ENCODE measurements at places on chromosomes 12 and 14.

GRCh38 chr12:67674417-67674816, 25.9 kb downstream of the DYRK2 start:
- no peak for DNase-seq

DNA sequence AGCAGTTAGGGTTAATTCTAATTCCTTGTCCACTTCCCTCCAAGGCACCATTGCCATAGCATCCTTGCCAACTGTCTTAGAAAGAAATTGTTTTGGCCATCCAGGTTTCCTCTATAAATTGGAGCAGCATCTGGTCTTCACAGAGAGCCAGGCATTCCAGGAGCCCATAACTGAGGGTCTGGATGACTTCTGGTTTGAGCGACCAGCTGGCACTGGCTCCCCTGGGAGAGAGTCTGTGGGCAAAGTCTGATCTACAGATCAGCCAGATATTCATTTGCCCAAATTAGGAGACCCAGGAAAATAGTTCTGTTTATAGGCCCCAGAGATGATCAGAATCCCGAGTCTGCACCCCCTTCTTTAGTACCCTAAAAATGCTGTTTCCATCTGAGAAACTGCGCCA, 16.0 kb downstream of the VSX2 start:
- no peak for DNase-seq

DNA sequence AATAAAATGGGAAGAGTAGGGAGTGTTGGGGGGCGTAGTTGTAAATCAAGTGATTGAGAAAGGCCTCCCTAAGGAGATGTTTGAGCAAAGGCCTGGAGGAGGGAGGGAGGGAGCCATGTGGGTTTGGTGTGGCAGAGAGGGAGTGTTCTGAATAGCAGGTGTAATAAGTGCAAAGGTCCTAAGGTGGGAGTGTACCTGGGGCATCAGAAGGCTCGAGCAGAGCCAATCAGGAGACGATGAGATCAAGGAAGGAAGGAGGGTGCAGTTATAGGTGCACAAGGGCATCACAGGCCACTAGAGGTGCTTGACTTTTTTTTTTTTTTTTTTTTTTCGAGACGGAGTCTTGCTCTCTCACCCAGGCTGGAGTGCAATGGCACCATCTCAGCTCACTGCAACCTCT, 77.9 kb upstream of the PLXNC1 start:
- no peak for DNase-seq

DNA sequence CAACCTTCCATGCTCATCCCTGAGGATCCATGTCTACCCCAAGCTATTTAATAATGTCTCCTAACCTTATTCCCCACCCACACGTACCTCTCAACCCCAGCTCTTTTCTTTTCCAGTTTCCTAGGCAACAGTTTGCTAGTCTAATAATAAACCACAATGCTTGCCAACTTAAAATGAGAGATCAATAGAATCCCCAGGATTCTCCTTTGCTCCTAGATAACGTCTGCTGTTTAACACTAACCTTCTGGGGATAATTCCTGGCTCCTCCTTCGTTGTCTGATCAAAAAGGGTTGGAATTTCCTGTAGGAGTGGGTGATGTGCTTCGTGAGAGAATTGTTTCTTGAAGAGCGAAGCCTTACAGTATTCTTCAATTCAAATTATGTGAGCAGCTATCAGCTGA, 42.2 kb upstream of the DBX2 start:
- DNase-seq = no peak

- no peak for DNase-seq
These were observed 578 bp downstream of the DCAF5 start for GRCh38 chr14:69152181-69152901.

DNA sequence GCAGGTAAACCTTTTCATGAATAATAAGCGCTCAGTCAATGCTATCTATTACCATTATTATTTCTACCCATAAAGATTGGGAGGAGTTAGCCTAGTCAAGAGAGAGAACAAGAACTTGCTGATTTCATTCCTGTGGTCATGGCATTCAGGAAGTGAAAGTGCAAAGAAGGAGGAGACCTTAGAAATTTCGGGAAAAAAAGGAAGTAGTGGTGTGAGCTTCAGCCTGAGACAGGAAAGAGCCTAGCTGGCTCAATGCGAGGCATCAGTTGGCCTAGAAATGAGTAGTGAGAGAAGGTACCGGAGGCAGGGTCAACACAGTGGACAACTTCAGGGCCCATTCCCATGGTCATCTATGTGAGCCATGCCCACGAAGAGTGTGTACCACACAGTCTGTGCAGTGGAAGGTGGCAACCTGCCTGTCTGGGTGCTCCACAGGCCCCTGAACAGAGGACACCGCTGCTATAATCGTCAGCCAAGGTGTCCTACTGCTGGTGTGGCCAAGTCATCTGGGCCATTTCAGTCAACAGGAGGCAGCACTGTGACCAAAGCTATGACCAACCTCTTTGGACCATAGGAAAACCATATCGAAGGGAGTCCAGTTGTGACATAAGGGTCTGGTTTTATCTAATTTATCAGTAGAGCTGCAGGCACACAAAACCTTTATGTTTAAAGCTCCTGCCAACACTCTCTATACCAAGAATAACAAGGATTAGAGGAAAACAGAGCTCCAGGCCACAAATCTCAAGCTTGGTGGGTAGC, 16.2 kb upstream of the STON2 start:
- DNase-seq = no peak

DNA sequence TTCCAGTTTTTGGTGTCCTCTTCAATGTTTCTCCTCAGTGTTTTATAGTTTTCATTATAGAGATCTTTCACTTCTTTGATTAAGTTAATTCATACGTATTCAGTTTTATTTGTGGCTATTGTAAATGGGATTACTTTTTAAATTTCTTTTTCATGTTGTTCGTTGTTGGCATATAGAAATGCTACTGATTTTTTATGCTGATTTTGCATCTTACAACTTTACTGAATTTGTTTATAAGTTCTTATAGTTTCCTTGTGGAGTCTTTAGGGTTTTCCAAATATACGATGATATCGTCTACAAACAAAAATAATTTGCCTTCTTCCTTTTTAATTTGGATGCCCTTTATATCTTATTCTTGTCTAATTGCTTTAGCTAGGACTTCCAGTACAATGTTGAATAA, 9.7 kb upstream of the SDR9C7 start:
- no peak for DNase-seq

- DNase-seq = no peak
These were observed 203.0 kb downstream of the SNAPC1 start for GRCh38 chr14:61965030-61965745.

- DNase-seq = no peak
These were observed 58.1 kb downstream of the ISCA2 start for GRCh38 chr14:74551431-74552371.

DNA sequence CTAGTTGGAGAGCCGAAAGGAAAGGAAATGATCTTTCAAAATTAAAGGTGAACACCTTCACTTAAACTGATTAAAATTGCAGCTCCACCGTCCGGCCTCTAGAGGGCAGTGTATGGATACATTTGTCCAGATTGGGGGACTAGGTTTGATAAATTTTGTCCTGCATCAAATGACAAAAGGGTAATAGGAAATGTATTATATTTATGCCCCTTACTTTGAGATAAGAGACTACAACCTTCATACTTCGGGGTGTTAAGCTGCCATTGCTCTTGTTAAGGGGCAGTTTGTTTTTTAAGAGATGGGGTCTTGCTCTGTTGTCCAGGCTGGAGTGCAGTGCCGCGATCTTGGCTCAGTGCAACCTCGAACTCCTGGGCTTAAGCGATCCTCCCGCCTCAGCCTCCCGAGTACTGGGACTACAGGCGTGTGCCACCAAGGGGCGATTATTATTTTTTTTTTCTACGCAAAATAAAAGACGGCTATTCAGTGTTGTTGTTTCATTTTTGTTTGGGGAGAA, 818 bp upstream of the SUOX start:
- no peak for DNase-seq

DNA sequence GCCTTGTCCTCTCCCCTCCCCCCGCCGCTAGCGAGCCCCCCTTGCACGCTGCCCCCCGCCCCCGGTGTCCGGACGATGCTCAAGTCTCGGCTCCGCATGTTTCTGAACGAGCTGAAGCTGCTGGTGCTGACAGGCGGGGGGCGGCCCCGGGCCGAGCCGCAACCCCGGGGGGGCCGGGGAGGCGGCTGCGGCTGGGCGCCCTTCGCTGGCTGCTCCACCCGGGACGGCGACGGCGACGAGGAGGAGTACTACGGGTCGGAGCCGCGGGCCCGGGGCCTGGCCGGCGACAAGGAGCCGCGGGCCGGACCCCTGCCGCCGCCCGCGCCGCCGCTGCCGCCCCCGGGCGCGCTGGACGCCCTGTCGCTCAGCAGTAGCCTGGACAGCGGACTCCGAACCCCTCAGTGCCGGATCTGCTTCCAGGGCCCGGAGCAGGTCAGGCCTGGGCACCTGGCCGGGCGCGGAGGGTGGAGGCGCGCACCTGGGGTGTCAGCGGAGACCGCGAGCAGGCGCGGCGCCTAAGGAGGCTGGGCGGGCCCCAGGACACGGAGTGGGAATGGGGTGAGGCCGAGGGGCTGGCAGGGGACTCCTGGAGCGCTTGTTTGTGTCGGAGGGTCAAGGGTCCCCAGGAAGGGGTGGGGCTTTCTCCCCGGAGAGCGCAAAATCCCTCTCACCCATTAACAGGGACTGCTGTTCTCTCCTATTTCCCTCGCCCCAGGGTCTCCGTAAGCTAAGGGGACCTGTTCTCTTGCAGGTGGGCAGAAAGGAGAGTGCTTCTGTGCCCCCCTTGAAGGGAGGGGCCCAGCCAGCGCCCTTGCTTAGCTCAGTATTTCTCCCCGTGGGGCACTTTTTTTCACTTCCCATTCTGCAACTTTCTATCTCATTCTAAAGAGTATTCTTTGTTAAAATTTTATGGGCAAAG, 810 bp downstream of the MARCHF9 start:
- DNase-seq = no peak

GRCh38 chr14:51750542-51750941, 98.8 kb downstream of the FRMD6 start:
- DNase-seq = no peak

- no peak for DNase-seq
These were observed 566.6 kb upstream of the FBXO33 start for GRCh38 chr14:39998854-39999253.

DNA sequence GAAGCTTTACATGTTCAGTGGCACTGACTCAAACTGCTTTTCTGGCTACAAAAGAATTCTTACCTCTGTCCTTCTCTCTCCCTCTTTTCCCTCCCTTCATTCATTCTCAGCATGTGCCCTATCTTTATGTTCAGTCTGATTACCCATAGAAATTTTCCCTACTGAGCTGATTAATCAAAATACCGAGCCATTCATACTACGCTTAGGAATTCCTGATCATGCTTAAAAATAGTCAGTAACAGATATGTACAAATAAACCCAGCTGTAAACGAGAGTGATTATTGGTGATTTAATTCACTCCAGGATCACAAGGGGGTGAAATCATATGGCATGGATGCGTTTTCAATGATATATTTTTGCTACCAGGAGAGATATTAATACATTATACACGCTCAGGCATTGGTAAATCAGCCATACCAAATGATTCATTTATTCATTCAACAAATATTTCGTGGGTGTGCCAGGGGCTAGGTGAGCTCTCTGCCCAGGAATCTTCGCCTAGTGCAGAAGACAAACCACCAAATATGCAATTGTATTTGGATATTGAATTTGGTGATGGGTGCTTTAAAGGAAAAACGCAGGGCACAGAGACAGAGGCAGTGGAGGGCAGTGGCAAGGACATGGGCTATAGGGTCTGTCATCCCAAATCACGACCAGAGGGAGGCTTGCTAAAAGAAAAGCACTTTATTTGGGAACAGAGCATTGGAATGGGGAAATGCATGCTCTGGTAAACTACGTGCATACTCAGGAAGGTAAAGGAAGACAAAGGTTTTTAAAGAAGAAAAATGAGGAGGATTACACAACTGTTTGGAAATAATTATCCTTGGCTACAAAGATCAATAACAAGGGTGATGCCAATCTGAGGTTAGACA, 13.9 kb upstream of the VRK1 start:
- DNase-seq = no peak

DNA sequence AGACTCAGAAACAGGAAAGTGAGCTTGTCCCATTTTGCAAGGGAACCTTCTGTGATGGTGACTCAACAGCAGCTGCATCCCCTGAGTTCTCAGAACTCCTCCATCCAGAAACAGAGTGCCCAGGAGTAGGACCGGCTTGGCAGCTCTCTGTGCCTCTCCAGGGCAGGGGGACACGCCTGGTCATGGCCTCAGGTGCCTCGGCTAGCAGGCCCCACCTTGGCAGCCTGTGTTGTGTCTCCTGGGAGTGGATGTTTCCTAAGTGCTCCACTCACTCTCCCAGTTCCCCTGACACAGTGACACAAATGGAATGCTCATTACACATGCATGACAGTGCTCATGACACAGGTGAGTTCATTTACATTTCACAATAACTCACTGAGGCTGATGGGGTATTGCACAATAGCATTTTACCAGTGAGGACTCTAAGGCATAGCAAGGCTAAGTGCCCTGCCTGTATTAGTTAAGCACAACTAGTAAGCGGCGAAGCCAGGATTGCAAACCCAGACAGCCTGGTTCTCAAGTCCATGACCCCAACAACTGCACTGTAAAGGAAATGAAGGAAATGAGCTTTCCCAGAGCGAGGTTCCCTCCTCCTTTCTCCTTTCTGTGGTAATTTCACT, 47.4 kb downstream of the CALM1 start:
- DNase-seq = no peak

- no peak for DNase-seq
These were observed 5.8 kb downstream of the NUMB start for GRCh38 chr14:73452341-73453186.

GRCh38 chr12:27382171-27382795, 49.6 kb downstream of the BMAL2 start:
- no peak for DNase-seq

DNA sequence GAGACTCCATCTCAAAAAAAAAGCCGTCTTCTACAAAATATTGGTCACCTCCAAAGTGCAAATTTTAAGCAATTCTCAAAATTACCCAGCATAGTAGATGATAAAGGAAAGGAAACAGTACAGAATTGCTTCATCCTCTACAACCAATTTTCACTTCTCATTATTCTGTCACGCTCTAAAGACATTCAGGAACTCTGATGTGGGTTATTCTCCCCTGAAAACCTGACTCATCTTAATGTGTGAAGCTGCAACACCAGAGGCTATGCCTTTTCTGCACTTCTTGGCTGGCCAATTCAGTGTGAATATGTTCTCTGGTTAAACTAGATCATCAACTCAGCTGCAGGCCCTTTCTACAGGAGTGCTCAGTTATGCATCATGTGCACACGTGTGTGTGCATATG, 11.0 kb downstream of the PTGER2 start:
- DNase-seq = no peak

GRCh38 chr12:7751394-7751793, 4.2 kb upstream of the CLEC4C start:
- no peak for DNase-seq

- no peak for DNase-seq
These were observed 23.7 kb upstream of the IFT81 start for GRCh38 chr12:110100315-110100970.

DNA sequence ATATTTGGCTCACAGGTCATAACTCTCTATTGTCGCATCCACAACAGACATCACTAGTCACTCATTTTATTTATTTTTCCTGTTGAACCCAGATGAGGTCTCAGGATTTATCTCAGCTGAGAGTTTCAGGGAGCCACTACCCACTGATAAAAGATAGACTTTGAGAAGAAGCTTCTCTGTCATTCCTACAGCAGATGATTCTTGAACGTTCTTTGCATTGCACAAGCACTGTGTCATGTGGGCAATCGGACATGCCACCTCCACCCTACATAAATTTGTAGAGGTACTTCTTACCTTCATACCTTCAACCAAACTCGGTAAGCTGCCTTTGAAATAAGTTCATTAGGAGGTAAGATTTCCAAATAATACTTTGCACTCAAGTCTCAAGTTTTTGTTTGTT, 627.9 kb upstream of the TBX3 start:
- no peak for DNase-seq

Measured in esophagus squamous epithelium (tissue), 5 donors.